HEK293T (cell line): ENCODE measurements at places on chromosomes 5 and 9.

GRCh38 chr5:126043688-126044087 is 379.5 kb upstream of the GRAMD2B start:
- no peak for DNase-seq

DNA sequence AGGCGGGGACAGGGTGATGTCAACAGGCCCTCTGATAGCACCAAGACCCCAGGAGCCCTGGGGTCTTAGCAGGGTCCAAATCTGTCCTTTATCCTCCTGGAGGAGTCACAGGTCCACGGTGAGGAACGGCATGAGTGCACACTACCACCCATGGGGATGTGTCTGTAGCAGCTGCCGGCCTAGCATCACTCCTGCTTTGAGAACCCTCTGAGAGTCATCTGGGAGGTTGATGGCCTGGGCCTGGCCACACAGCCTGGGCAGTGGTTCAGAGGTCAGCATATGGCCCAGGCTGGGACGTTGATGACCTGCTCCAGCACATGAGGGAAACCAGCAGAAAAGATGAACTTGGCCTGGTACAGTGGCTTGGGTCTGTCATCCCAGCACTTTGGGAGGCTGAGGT is 1.8 kb upstream of the GFPT2 start:
- DNase-seq, result no peak

DNA sequence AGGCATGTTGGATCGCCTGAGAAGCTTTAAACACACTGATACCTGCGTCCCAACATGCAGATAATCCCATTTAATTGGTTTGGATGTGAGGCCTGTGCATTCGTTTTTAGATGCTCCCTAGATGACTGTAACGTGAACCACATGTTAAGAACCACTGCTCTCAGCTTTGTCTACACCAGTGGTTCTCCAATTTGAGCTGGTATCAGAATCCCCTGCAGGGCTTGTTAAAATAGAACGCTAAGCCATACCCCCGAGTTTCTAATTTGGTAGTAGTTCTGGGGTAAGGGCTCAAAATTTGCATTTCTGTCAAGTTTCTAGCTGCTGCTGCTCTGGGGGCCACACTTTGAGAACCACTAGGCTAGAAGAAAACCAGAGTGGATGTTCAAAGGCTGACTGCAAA is 74.7 kb downstream of the S1PR3 start:
- no peak for DNase-seq

DNA sequence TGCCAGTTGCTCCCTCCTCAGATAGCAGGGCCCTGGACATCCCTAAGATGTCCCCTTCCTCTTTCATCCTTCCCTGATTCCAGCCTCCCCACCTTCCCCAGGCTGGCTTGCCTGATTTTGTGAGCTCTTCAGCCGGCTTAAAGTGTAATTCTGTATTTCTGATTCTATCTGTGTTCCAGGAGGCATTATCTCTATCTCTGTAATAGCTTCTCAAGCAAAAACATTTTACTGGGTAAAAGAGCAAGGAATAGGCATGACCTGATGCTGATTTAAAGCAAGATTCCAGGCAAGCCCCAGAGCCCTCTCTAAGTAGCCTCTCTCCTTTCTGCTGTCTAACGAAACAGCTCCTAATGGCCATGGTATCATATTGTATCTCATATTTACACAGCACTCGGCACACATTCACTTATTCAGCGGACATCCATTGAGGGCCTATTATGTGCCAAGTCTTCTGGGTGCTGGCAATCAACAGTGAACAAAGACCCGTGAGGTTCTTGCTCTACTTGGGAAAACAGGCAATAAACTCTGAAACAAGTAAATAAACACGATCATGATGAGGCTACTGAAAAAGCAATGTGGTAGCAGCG is 100.9 kb upstream of the MSX2 start:
- DNase-seq, result no peak

DNA sequence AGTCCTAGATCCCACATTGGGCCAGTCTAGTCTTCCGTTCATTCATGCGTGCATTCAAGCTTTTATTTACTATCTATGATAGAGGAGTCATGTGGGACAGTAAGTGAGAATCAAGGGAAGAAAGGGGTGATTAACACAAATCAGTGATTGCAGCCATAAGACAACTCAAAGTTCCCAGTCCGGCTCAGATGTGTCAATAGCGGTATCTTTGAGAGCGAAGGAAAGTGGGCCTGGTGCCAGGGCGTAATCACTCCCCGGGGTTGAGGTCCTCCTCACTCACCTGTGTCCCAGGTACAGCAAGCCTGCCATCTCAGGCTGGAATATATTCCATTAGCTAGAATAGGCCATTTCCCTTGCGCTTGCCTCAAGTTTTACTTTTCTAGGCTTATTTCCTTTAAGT is 196.3 kb downstream of the ATP10B start:
- DNase-seq, result no peak

DNA sequence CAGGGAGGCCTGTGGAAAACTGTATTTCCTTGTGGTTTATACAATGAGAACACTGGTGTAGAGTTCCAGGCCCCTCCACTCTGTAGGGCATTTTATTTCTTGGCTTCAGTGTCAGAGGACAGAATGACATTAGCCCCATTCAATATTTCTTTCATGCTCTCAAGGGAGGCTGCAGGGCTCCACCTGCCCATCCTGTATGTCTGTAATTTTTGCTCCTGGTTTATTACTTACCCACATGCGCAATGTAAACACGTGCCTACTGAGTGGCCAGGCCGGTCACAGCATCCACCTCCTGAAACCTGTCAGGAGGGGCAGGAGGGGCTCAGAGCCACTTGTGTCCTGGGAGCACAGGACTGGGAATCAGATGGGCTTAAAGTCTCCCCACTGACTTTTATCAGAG is 82.4 kb downstream of the GADD45G start:
- no peak for DNase-seq

- DNase-seq, result no peak
These were observed 104.4 kb upstream of the GNA14 start for GRCh38 chr9:77752554-77752953.

DNA sequence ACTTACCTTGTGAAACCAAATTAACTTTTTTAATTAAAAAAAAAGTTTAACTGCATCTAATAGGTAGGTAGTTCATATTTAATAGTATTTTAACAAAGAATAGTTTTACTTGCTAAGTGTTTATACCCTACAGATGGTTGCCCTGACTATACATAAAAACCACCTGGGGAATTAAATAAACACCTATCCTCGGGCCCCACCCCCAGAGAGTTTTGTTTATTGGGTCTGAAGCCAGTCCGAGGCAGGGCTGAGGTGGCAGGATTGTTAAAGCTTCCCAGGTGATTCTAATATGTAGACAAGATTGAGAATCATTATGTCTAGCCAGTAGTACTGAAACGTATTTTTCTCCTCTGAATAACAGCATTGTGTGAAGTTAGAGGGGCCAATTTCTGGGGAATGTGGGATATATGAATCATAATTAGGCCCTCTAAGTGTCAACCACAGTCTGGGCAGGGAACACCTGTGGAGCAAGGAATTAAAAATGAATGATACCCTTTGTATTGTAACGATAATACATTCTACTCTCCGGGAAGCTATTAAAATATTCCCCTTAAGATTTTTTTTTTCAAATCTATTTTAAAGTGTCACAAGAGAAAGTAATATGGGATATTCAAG is 5.6 kb upstream of the PAM start:
- no peak for DNase-seq

DNA sequence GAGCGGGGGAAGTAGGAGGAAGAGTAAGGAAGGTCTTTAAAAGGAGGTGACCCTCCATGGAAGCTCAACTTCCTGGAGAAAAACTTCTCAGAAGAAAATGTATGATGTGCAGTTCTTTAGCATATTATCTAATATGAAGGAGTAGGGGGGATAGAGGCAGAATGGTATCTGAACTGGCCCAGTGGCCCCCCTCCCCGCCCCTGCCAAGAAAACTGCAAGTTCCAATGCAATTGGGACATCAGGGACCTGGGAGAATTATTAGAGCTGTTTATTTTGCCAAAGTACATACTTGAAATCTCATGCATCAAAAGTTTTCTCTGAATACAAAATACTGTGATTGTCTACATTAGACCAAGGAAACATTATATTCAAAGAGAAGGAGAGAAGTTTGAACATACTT is 40.6 kb upstream of the GAS1 start:
- DNase-seq, result no peak

- no peak for DNase-seq
These were observed 202.4 kb upstream of the ZNF618 start for GRCh38 chr9:113673726-113674125.

DNA sequence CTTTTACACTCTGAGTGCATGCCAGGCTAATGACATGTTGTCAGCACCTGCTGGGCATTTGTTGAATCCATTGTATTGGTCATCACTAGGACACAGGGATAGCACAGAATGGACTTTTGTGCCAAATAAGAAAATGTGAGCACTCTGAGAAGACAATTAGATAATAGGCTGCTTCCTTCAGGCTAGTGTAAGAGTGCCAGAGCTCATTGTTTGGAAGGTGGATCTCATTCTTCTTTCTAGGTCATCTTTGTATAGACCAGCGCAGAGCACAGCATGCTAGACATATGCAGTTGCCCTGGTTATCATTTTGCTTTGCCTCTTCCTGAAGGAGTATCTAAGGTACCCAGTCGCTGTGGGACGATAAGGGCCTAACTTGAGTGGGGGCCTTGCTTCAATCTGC is 493.4 kb upstream of the COX7C start:
- no peak for DNase-seq

GRCh38 chr9:75695921-75696320 is 194.6 kb upstream of the PCSK5 start:
- no peak for DNase-seq

DNA sequence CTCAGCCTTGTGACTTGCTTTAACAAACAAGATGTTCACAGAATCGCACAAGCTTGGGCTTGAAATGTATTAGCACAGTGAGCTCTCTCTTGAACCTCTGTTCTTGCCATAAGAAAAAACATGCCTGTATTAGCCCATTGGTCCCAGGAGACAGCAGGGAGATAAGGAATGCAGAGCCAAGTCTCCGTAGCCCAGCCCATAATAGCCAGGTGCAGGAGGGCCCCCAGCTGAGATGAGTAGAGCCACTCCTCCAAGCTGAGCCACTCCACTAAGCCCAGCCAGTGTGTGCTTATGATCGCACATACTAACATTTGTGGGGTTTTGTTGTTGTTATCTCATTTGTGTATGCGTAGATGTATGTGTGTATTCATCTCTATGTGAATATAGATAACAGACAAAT is 21.6 kb upstream of the SVEP1 start:
- DNase-seq, result no peak

DNA sequence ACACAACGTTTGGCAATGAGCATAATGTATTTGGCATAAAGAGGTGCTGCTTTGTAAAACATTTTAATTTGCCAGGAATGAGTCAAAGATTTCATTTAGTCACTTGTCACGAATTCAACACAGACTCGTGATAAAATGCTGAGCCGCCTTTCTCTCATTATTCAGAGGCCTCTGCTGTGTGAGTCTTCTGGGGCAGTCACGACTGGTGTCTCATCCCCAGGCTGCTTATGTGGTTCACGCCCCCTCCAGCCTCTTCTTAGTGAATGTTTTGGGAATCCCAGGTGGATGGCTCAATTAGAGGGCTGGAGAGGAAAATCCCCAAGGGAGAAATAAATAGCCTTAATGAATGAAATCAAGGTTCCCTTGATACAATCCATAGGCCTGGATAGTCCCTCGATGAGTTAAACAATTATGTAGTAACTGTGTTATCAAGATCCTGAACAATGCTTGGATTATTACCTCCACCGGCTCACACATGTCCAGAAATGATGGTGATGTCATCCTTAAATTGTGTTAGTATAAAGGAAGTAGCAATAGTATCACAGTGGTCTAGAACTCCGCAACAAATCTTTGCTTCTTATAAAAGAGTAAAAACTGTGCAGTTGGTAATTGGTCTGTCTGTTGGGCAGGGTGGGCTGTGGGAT is 192.1 kb upstream of the ADAMTS16 start:
- DNase-seq, result no peak

DNA sequence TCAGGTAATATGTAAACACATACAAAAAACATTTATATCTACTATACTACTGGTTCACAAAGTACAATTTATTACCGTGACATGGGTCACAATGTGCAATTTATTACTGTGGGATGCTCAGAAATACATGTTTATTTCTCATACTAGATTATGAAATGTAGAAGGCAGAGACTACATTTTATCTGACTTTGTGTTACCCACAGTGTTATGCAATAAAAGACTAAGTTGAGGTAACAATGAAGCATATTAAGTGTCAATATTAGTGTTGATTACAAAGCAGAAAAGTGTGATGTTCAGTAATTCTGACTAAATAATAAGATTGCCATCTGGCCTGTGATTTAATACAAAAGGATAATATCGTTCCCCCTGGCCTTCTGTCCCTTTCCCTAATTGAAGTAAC is 42.4 kb downstream of the CPLANE1 start:
- DNase-seq, result no peak

DNA sequence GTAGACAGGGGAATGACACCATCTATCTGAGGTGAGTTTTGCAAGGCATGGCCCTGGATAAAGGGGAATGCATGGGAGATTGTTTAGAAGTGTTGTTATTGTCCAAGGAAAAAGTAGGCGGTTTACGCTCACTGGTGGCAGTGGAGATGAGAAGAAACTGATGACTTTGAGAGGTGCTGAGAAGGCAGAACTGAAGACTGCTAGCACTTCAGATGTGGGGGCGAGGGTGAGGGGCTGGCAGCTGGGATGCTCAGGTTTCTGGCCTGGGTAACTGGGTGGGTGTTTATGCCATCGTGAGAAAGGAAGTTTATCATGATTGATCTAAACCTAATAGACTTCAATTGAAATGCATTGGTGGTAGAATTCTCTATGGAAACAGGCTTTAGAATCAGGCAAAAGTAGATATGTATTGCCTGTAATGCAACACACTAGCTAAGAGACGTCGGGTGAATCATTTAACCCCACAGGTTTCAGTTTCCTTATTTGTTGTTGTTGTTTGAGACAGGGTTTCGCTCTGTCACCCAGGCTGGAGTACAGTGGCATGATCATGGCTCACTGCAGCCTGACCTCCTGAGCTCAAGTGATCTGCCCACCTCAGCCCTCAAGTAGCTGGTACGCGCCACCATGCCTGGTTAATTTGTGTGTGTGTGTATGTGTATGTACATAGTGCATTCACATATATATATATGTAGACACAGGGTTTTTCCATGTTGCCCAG is 123.5 kb downstream of the SLC24A2 start:
- no peak for DNase-seq

DNA sequence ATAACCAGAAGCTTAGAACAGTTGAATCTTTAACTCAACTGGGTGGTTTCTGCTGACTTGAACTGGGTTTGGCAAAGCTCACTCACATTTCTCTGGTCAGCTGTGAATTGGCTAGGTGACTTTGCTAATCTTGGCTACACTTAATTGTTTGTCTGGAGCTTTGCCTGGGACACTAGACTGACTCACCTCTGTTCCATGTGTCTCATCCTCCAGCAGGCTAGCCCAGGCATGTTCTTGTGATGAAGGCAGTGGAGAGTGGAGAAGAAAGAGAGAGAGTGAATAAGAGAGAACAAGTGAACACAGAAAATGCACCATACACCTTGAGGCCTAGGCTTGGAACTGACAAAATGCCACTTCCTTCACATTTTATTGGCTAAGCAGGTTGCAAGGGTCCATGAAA is 32.6 kb downstream of the SPATA31D1 start:
- no peak for DNase-seq

GRCh38 chr5:116563736-116564308 is 10.8 kb downstream of the SEMA6A start:
- no peak for DNase-seq

- DNase-seq, result no peak
These were observed 479.9 kb downstream of the KDM4C start for GRCh38 chr9:7237473-7238246.
